T-cell (primary cell): ENCODE measurements at places on chromosomes 3 and 15. TPM values are rescaled to one million over a fixed set of nuclear protein-coding genes. Genes with fewer than 3 reads are reported as not detected.

GRCh38 chr15:52143873-52144272 lies 31.3 kb upstream of the BCL2L10 start:
- no peak for DNase-seq

- peak; percentile 35 for DNase-seq
These were observed 959 bp downstream of the ZNF592 start for GRCh38 chr15:84749111-84749991.

ALDH1L1 gene
- total RNA-seq, result not detected

GRCh38 chr3:167054926-167055325 lies 325.2 kb downstream of the ZBBX start:
- no peak for DNase-seq

DNA sequence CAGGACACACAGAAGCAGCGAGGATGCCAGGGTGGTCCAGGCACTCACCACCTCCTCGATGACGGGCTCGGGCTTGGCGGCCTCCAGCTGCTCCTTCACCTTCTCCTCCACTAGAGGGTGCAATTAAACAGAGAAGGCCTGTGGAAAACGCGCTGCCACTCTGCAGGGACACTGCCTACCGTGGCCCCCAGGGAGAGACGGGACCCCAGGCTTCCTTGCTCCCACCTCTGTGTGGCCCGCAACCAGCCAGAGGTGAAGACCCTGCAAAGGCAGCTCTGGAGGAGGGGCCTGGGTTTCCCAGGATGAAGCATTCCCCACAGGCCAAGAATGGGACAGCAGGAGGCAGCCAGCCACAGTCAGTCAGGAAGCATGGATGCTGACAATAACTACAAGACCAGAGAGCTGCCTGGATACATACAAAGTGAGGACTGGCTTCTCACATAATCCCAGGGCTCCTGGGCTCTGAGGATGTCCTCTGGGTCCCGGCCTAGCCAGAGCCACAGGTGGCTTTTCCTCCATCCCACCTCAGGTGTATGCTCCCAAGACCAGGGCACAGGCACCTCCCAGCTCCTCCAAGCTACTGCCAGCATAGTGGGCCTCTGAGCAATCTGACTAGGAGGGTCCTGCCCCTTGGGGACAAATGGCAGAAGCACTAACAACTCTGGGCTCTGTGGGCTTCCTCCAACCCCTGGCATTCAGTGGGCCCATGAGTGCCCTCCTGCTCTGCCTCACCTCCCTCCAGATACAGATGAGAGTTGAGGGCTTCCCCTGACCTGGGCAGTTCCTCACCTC lies 46.2 kb downstream of the PTH1R start:
- DNase-seq, result peak; percentile 35

RLBP1 gene
- not detected for total RNA-seq

DNA sequence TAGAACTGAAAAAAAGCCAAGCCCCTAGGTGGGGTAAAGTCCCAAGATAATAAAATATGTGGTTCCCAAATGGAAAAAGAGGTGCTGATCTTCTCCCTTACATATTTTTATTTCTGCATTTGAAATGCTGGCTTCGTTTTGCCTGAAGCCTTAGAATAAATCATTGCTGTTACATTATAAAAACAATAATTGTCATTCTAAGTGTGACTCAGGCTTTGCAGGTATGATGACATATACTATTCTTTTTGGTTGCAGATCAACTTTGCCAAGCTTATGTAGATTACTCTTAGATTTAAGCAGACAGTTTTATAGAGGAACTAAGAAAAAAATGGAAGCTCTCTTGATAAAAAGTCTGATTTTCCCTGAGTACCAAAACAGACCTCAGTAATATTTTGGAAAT lies 7.5 kb downstream of the IDH3A start:
- DNase-seq, result no peak
